Aorta (tissue), 5 donors: ENCODE measurements at places on chromosomes 3 and 15. TPM values are rescaled to one million over a fixed set of nuclear protein-coding genes. Genes with fewer than 3 reads are reported as not detected.

NR2E3 gene
- total RNA-seq = 0.72 TPM

NUSAP1 gene
- total RNA-seq = 2.9 TPM

KPNA4 gene
- 58.1 TPM for total RNA-seq

DNA sequence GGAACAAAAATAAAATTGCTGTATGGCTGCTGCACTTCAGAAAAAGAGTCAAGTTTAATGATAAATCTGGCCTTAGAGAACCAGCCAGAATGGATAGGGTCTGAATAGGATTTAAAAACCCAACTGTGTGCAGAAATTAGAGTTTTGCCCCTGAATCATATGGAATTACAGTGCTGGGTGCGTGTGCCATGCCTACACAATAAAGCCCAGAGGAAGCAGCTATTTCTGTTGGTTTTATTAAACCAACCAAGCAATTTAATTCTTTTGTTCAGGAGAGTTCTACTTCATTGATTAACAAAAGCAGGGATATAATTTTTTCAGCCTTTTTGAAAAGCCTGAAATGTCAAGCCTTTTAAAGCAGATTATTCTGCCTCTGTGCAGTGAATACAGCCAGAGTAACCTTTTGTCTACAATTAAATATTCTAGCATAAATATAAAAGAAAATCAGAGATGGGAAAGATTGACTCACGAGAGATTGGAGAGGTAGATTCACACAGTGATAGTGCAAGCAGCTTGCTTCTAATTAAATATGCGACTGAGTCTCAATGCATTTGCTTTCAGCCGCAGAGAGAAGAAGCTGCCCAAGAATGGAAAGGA, 66.7 kb upstream of the DNAJC19 start:
- DNase-seq = no peak

TMEM207 gene
- total RNA-seq = not detected

DNAH12 gene
- 0.18 TPM for total RNA-seq

DNA sequence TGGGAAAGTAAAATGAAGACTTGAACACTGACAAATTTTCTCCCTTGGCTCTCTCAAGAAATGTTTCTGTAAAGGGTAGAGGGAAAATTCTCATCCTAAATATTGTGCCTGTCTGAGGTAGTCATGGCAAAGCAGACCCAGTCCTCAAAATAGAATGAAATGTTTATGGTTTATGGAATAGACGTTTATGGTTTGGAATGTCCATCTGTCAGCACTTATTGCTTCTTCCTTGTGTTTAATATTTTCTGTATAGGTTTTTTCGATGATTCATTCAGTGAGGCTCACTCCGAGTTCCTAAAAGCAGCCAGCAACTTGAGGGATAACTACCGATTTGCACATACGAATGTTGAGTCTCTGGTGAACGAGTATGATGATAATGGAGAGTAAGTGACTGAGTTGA, 13.9 kb downstream of the ELL3 start:
- no peak for DNase-seq

GRCh38 chr3:114274929-114275328, 18.9 kb upstream of the TIGIT start:
- no peak for DNase-seq

DNA sequence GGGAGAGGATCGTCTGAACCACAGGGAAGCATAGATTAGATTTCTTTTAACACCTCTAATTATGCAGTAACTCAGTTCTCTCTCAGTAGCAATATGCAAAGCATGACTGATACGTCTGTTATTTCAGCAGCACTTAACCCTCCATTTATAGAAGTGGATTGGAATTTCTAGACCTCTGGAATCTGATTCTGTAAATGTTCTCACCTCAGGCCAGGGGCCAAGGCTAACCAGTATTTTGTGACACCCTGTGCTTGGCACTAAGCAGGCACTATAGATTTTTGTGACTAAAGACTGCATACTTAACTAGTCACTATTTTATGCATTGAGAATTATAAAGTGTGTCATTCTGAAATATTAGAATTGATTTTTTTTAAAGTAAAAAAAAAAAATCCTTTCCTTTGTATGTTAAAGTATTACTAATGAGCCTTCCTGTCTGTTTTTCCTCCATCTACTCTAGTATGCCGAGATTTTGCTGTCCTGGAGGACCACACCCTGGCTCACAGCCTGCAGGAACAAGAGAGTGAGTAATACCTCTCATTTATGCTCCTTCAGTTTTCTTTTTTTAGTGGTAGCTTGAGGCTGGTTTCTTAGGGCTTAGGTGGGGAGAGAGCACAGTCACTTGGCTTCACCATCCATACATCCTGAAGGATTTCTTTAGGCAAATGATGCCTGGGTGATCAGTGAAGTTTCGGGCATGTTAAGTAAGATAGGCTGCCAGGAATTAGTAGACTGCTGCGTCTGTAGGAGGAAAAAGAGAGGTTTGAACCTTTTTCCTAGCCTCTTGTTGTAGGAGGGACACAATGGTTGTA, 26.5 kb upstream of the UTS2B start:
- peak; percentile 79 for DNase-seq

DNA sequence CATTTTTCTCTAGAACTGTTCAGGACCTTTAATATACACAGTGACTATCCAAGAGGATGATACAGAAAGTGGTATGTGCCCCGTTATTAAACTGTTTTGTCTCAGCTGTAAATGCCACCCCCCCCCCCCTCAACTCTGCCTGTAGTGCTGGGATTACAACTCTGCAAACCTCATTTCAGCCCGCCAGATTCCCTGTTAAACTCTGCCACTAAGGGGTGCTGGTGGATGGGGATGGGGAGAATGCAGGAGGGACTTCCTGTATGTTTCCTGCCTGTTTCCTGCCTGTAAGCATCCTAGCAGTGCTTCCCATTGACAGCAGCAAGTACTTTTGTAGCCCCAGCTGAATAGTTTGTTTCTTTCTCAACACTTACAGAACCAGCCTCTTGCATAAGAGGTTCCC, 301.7 kb upstream of the RORA start:
- DNase-seq = no peak

- no peak for DNase-seq
Observed at GRCh38 chr3:182710557-182711157, 82.6 kb upstream of the ATP11B start.
